ENCODE measurements at places on chromosomes 6 and 20.

- no peak for DNase-seq
Observed at GRCh38 chr20:33062105-33062824, 8.6 kb downstream of the BPIFB3 start.

DNA sequence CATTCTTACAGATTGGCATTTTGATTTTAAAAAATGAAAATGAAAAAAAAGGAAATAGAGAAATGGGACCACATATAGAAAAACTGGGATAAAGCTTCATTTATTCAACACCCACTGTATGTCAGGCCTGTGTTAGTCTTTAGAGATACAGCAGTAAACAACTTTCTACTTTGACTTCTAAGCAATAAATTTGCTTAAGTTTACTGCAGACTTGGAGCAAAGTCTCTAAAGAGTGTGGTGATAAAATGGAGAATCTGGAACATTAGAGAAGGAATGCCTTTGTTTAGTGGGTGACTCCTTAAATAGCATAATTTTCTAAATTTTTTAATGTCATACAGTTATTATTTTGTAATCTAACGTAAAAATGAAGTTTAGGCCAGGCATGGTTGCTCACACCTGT lies 80.7 kb upstream of the CNKSR3 start:
- no peak for DNase-seq

DNA sequence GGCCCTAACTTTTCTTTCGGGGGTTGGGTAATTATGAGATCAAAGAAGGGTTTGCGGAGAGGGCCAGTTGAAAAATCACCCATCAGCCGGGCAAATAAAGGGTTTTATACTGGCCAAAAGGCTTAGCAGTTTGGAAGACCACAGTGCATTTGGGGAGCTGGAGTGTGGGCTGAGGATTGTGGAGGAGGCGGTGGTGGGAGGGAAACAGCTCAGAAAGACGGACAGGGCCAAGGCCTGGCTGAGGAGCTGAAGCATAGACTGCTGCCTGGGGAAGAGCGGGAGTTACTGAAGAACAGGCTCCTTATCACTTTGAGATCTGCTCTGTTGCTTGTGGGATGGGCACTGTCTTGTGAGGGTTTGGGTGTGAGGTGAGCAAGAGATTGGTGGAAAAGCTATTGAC lies 144.2 kb downstream of the CARMIL1 start:
- DNase-seq = no peak

GRCh38 chr6:50722829-50723554 lies 9.7 kb downstream of the TFAP2D start:
- no peak for DNase-seq

- no peak for DNase-seq
Observed at GRCh38 chr6:167506443-167507301, 181.8 kb downstream of the TTLL2 start.

- no peak for DNase-seq
Observed at GRCh38 chr6:163381118-163381756, 33.3 kb upstream of the QKI start.

- DNase-seq = no peak
Observed at GRCh38 chr6:1705630-1706029, 95.9 kb downstream of the FOXC1 start.

- DNase-seq = no peak
Observed at GRCh38 chr6:45697605-45698004, 318.1 kb downstream of the CLIC5 start.

DNA sequence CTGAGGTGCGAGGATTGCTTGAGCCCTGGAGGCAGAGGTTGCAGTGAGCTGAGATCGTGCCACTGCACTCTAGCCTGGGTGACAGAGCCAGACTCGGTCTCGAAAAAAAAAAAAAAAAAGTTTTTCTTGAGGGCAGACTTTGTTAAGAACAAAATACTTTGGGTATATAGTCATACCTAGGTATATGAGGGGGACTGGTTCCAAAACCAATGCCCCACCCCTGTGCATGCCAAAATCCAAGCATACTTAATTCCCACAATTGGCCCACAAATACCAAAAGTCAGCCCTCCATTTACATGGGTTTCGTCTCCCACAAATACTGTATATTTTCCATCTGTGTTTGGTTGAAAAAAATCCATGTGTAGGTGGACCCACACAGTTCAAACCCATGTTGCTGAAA lies 119.9 kb downstream of the INSM1 start:
- DNase-seq = no peak

Data from ureter (tissue), 1 donor.